HS-27A (cell line): ENCODE measurements at places on chromosomes 6 and 20.

DNA sequence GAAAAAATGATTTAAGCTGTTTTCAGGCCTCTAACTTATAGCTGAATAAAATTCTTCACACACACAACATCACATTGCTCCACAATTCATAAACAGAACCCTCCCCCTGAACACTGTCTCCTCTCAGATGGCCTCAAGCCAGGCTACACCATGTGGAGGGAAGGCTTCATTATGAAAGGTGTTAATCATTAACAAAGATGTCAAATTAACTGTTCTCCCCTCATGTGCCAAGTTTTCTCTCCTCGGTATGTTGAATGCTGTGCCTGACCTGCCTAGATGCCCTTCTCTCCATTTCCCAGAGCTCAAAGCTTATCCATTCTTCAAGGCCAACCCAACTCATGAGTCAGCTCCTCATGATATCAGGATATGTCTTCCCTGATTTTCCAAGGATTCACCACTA is 210.4 kb downstream of the GMDS start:
- DNase-seq: no peak

DNA sequence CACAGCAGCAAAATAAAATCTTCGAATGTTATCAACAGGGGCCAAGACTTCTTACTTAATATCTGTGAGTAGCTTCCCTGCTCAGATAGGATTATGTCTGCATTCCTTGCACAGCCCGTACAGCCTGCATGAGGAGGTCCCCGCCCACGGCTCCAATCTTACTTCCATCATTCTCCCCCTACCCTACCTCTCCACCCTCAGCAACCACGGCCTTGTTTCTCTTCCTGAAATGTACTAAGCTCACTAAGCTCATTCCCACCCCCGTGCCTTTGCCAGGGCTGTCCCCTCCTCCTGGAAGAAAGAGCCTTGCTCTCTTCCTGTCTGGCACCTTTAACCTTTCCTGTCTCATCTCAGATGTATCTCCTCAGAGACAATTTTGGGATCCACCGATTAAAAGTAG is 120.4 kb downstream of the BCAS1 start:
- DNase-seq: no peak

GRCh38 chr6:1137849-1138248 is 174.0 kb upstream of the FOXQ1 start:
- no peak for DNase-seq

DNA sequence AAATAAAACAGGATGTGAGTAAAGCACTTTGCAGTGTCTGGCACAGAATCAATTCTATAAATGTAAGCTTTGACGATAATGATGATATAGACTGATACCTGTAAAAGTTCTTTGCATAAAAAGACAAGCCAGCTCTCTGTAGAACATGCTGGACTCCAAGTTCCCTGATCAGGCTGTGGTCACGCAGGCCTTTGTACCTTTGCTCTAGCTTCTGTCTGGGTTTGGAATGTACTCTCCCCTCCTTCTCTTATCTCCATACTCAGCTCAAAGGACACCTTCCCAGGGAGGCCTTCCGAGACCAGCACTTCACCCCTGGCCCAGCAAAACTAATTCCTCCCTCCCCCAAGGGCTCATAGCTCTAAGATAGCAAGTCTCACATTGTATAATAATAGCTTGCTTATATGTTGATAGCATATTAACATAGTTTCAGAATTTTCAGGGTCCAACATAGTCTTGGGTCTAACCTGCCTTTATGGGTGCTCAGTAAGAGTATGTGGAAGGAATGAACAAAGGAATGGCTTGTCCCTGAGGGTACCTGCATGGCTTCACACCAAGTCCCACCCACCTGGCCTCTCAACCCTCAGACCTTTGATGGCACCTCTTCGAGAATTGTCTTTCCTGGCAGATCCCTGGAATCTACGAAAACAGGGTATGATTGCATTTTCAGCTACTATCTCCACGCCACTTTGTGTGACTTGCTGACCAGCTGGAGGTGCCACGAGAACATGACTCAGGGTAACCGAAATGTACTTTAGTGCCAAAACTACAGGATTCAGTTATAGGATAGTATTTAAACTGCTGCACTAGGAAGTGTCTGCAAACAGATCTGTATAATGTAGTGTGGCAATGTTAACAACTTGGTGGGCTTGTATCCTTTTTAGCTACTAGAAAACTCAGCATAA is 41.7 kb upstream of the PIM1 start:
- DNase-seq: no peak

DNA sequence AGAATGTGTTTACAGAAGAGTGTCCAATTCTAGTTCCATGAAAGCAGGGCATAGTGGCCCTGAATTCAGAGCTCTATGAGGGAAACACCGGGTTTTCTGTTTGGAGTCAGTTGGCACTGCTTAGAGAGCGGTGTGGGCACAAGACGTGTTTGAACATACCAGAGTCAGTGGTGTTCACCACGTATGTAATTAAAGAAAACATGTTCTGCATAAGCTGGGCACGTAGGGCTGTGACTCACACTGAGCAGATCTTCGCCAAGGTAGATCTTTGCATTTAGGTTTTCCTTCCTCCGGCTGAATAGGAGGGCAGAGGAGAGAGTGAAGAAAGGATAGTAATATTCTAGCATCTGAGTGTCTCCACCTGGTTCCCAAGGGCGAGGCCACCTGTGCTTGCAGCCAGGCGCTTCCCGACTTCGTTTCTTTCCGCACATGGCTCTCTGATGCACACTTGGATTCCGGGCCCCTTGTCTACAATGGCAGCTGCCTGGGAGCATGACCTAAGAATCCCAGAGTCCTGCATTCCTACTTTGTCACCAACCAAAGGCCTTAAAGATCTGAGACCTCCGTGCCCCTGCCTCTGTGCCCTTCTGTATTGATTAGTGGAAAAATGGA is 136.2 kb downstream of the ERMARD start:
- no peak for DNase-seq

GRCh38 chr6:119894811-119895210 is 545.2 kb upstream of the MAN1A1 start:
- DNase-seq: no peak
